ENCODE measurements at places on chromosomes 3 and 15.
A peak's percentile ranks its signal among the peaks of the same experiment; 100 is the strongest.

GRCh38 chr15:38843736-38844590, 279.3 kb upstream of the RASGRP1 start:
- DNase-seq, result no peak

GRCh38 chr3:138404121-138404520, 30.3 kb upstream of the ESYT3 start:
- DNase-seq, result no peak

DNA sequence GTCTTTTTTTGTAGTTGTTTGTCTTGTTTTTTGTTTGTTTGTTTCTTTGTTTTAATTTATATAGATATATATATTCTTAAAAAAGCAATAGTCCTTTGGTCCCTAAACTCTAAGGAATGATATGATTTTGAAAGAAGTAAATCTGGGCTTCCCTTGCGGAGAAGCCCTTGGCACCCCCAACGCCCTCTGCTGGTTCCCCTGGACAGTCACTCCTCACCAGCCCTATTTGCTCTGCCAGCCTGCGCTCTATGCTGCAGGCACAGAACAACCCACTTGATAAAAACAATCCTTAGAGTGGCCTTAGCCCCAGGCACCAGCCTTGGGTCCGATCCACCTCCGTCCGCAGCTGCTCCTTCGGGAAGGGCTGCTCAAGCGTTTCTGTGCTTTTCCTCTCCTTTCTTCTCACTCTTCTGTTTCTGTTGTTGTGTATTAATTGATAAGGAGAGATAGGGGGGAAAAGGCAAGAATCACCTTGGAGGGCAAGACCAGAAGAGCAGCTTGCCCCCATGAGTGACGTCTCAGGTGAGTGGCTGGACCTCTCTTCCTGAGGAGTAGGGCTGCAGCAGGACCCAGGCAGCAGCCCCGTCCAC, 13.7 kb upstream of the PARP6 start:
- no peak for DNase-seq

DNA sequence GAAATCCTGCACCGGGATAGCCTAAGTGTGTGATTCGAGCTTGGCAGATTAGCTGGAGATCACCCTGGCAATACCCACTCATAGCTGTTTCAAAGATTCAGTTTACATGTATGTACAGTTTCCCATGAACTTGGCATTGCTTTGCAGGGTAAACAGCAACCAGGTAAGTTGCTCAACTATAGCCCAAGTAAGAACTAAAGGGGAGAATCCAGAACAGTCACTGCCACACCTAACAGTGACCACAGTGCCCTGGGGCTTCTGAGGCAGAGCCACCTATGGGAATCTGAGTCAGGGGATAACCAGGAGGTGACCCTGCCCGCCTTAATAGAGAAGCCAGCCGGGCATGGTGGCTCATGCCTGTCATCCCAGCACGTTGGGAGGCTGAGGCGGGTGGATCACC, 15.9 kb downstream of the CDAN1 start:
- no peak for DNase-seq

- no peak for DNase-seq
Measured at GRCh38 chr3:8979262-8979661, 16.0 kb upstream of the RAD18 start.

- DNase-seq, result peak; percentile 11
Measured at GRCh38 chr3:103991461-103992115, 1375.1 kb upstream of the ALCAM start.

GRCh38 chr3:156218353-156218744, 98.0 kb downstream of the KCNAB1 start:
- no peak for DNase-seq

- peak; percentile 90 for DNase-seq
Measured at GRCh38 chr3:122392868-122393844, 9.2 kb downstream of the FAM162A start.

DNA sequence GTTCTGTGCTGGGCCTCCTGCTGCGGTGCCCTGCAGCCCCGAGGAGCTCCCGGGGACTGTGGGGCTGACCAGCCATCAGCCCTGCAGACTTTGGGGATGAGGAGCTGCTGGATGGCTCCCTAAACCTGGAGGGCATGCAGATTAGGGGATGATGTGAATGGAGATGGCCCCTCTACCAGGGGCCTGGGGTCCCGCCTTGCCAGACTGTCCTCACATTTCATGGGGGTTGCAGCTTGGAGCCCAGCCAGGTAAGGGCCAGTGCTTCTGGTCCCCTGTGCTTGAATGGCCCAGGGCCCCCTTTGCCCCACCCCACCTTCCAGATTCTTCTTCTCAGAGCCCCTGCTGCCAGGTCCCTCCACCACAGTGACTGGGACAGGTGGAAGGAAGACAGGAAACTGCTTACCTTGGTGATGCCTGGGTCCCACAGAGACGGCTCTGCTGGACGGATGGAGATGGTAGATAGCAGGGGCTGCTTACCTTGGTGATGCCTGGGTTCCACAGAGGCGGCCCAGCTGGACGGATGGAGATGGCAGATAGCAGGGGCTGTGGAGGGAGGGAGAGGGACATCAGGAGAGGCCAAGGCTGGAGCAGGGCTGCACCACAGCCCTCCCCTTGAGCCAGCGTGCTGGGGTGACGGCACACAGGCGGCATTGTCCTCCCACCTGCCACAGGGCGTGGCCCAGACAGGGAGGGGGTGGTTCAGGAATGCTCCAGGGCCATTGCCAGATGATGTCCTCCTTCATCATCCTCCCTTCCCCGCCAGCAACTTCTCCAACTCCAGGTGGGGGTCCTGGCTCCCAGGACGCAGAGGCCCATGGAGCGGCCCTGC, at the start of gene SPTBN5:
SPTBN5 (minus strand) TSS at position 632 of the 829 bp plus-strand sequence; CDS start at position 76, 556 bp downstream.
- DNase-seq, result no peak

DNA sequence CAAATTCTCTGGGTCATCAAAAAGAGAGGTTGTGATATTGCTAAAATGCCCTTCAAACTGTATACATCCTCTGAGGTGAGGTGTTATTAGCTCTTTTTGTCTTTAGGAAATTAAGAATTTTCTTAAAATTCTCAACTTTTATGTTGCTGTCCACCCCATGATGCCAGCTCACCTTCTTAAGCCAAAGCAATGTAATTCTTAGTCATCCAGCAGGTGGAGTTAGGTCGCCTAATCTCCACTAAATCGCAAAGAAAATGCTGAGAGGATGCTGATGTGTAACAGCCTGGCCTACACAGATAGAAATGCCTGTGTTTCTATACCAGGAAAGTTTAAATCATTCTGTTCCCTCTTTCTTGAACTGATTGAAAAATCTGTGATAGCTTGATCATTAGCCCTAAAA, 770.2 kb upstream of the ALCAM start:
- DNase-seq, result peak; percentile 62

- DNase-seq, result peak; percentile 98
Measured at GRCh38 chr3:183306798-183307671, 54.0 kb downstream of the B3GNT5 start.

- no peak for DNase-seq
Measured at GRCh38 chr3:12507591-12508281, 23.5 kb downstream of the TSEN2 start.

- no peak for DNase-seq
Measured at GRCh38 chr3:153944084-153944483, 177.1 kb upstream of the ARHGEF26 start.

DNA sequence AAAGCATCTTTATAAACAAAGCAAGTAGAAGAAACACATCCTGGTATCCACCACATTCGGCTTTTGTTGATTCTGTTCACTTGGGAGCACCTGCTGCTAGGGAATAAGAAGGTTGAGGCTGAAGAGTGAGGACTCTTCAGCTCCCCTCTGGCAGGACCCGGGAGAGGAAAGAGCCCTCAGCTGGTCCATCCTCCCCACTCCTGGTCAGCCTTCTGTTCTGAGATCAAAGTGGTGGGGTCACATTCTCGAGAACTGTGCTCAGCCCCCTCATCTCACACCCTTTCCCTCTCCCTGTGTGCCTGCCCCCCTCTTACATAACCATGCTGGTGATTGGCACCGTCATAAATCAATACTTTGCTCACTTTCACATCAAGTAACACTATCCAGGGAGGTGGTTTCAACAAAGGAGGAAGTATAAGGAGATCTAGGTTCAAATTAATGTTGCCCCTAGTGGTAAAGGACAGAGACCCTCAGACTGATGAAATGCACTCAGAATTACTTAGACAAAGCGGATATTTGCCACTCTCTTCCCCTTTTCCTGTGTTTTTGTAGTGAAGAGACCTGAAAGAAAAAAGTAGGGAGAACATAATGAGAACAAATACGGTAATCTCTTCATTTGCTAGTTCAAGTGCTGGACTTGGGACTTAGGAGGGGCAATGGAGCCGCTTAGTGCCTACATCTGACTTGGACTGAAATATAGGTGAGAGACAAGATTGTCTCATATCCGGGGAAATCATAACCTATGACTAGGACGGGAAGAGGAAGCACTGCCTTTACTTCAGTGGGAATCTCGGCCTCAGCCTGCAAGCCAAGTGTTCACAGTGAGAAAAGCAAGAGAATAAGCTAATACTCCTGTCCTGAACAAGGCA, at the start of gene NR1I2:
NR1I2 (plus strand) TSS at position 772 of the 869 bp plus-strand sequence.
- no peak for DNase-seq

GRCh38 chr15:64026591-64026990, 19.7 kb downstream of the DAPK2 start:
- DNase-seq, result no peak

- DNase-seq, result no peak
Measured at GRCh38 chr3:116833202-116833601, 123.6 kb downstream of the TUSC7 start.

DNA sequence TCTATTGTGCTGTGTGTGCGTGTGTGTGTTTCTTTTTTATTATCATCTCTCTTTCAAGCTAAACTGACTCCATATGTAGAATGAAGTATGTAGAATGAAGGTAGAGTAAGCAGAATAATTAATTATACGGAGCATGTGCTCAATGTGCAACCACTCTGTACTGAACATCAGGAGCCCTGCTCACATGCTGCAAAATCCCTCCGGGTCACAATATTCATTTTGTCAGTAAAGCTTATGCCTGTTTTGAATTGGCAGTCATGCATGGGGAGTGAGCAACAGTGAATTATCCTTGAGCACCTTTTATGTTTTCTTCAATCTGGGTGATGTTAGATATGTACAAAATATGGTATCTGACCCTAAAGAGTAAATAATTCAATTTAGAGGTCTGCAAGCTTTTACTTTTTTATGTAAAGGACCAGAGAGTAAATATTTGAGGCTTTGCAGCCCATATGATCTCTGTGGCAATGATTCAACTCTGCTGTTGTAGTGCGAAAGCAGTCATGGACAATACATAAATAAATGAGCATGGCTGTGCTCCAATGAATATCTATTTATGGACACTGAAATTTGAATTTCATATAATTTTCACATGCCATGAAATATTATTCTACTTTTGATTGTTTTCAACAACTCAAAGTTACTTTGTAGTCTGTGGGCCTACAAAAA, 199.9 kb downstream of the VGLL3 start:
- DNase-seq, result no peak

DNA sequence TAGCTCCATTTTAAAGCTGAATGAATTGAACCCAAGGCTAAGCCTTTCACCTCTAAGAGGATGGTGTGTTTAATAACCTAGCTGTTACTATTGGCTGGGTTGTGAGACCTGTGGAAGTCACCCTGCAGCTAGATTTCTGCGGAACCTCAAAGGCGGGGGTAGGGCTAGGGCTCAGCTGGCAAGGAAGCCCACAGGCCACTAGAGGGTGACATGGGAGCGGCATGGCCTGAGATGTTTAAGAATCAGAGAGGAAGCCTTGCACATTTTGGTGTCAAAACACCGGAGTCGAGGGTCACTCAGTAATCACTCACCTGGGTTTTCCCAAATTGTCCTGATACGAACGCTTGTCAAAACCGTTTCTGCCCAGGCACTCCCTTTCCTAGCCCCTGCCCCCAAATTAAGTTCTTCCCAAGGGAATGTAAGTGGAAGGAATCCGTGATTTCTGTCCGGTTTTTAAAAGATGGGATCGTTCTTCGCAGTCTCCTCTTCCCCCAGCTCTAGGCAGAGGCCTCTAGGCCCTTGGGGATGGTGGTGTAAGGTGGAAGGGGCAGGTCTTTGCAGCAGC, 3.8 kb upstream of the ACAD9 start:
- peak; percentile 61 for DNase-seq

- no peak for DNase-seq
Measured at GRCh38 chr15:88115486-88116152, 140.9 kb downstream of the NTRK3 start.

GRCh38 chr3:13408890-13409289, 11.2 kb downstream of the NUP210 start:
- DNase-seq, result no peak

- DNase-seq, result no peak
Measured at GRCh38 chr3:113117511-113118234, 93.7 kb upstream of the BOC start.

- no peak for DNase-seq
Measured at GRCh38 chr3:116512281-116512680, 67.0 kb upstream of the LSAMP start.

- no peak for DNase-seq
Measured at GRCh38 chr3:4996771-4997291, 17.6 kb downstream of the BHLHE40 start.

DNA sequence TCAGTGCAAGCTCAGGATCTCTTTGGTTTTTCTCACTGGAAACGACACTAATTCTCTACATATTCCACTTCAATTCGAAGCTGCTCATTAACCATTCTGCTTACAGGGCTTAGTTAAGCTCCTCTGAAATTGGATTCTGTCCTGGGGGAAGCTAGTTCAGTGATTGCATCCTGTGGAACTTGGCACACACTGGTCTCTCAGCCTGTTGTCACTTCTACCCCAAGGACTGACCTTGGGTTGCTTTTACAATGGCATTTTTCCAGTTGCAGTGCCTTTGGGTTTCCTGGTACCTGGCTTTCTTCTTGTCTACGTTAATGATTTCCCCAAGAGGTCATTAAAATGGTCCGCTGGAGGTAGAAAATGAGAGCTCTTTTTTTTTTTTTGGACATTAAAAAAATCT, 33.3 kb upstream of the GABRB3 start:
- DNase-seq, result no peak

DNA sequence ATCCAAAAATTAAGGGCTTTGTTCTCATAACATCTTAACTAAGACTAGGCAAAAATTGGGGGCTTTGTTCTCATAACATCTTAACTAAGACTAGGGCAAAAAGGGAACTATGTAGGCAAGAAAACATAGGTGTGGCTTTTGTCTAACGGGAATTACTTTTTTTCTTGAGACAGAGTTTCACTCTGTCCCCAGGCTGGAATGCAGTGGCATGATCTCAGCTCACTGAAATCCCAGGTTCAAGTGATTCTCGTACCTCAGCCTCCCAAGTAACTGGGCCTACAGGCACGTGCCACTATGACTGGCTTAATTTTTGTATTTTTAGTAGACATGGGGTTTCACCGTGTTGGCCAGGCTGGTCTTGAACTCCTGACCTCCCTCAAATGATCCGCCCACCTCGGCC, 49.8 kb upstream of the CSPG5 start:
- DNase-seq, result no peak

DNA sequence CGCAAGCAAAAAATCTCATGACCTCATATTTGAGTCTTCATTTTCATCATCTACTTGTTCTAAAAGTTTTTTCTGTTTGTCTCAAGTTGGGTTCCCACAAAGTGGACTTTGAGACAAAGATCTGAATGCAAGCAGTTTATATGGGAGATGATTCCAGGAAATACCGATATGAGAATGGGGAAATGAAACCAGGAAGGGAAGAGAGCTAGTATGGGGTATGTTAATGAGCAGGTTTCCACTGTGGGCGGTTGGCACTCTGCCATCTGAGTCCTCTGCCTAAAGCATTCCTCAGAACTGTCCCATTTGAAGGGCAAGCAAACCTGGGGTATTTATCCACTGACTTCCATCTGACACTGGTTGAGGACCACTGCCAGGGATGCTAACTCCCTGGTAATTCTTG, 8.8 kb downstream of the ADPRH start:
- no peak for DNase-seq
